Stimulated activated CD4-positive, alpha-beta T cell treated with anti-CD3 and anti-CD28 coated beads, Interleukin-12 subunit alpha, Interleukin-12 subunit beta, amount 100 ng/mL, for 48 hours (primary cell): ENCODE measurements at places on chromosomes 12 and 14.

DNA sequence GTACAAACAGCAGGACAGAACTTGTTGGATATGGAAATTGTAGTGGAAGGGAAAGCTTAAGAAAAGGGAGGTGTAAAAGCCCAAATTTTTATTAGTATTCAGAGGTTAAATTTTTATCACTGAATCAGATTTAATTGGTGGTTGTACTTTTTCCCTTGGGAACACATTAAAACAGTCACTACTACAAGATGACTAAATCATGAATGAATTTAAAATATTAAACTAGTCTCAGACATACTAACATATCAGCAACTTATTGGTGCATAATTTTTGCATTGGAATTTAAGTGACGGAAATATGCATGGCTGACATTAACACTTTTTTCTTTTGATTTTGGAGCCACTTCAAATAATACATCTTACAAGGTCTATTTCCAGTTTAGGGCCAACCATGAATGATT is 27.6 kb downstream of the SAMD4A start:
- no peak for DNase-seq

- no peak for DNase-seq
Measured at GRCh38 chr12:99152337-99152736, 495.2 kb upstream of the GARIN6 start.

DNA sequence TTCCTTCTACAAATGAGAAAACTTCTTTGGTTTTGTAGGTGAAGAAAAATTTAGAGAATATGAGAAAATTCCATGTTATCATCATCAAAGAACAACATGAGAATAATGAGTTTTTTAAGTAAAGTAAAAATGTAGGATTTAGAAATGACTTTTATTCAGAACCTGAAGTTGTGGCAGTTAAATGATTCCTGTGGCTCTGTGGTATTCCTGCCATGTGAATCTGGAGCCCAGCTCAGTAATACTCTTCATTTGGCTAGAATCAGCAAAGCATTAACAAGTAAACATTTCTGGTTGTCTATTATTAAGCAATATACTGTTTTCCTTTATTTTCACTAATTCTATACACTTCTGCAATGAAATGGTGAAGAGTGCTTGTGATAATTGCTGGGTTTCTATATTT is 95.6 kb upstream of the E2F7 start:
- no peak for DNase-seq

DNA sequence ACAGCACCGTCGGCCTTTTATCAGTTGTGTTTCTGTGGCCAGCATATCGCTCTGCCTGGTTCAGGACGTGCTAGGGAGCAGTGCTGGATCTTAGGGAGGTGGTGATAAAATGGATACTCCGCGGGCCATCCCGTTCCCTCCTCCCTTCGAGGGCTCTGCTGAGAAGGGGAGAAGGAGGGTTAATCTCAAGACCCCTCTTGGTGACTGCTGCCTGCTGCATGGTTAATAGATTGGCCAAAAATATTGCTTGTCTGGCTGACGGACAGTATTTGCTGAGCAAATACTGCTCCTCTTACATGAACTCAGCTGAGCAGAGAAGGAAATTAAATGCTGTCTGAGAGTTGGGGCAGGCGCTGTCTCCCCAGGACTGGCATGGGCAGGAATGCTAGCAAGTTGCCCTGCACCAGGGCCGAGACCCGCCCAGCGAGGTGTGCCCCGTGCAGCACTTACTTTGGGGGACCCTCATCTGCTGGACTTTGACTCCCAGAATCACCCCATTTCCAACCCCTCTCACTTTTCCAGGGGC is 1.2 kb downstream of the FBRSL1 start:
- no peak for DNase-seq
